Renal cortical epithelial cell (primary cell): ENCODE measurements at places on chromosomes 11 and 22. TPM values are rescaled to one million over a fixed set of nuclear protein-coding genes. Genes with fewer than 3 reads are reported as not detected.

MAP6 gene
- total RNA-seq: 0.35 and 3.2 TPM in 2 replicates

ARHGAP8 gene
- total RNA-seq: 5.3 and 25.0 TPM in 2 replicates

MS4A14 gene
- total RNA-seq: not detected in 2 replicates

PKDREJ gene
- not detected in 2 replicates for total RNA-seq

- no peak for DNase-seq
Measured at GRCh38 chr22:21693999-21694341, 28.2 kb downstream of the PPIL2 start.

DNA sequence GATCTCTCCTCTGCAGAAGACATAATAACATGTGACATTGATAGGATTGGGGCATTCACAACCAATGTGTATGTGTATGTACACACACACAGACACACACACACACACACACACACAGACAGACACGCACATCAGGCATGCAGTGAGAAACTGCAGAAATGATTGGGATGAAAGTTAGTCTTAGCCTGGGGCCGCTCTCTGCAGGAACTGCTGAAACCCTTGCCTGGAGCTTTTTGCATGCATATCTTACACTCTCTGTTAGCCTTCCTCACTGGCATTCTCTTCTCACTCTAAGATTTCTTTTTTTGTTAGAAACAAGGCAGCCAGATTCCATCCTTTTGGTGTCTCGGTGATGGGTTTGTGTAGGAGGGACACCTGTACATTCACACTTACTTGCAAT, 337.9 kb downstream of the NELL1 start:
- DNase-seq: no peak

- DNase-seq: no peak
Measured at GRCh38 chr11:1632053-1632714, 2.6 kb downstream of the KRTAP5-5 start.

DNA sequence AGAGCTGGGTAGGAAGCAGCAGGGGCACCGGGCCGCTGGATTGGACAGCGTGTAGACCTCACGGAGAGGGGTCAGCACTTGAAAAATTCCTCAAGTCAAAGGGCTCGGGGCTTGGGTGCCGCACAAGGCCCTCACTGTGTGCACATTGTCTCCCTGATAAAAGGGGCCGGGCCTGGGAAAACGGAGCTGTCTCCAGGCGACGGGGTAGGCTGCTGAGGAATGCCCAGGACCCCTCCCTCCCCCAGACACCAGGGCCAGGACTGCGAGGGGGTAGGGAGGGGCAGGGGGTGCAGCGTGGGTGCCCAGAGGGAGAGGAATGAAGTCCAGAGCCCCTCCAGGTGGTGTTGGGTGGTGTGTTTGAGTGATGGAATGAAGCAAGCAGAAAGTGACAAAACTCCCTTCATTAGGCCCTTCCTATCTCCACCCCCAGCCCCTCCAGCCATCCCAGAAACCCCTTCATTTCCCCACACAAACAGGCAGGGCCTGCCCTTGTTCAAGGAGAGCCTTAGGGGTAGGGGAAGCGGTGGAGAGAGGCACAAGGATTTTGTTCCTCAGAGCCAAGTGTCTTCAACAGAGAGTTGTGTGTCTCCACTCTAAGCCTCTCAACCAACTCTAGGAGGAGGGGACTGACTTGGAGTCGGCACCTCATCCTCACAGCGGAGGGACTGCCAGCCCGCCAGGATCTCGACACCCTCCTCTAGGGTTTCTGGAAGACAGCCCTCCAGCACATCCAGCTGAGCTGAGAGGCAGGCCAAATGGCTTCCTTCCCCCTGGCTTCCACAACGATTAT, 63.9 kb downstream of the SYN3 start:
- DNase-seq: no peak
